ENCODE measurements at places on chromosomes 12 and 14.

- no peak for DNase-seq
Measured at GRCh38 chr12:22803725-22804124, 178.8 kb downstream of the ETNK1 start.

DNA sequence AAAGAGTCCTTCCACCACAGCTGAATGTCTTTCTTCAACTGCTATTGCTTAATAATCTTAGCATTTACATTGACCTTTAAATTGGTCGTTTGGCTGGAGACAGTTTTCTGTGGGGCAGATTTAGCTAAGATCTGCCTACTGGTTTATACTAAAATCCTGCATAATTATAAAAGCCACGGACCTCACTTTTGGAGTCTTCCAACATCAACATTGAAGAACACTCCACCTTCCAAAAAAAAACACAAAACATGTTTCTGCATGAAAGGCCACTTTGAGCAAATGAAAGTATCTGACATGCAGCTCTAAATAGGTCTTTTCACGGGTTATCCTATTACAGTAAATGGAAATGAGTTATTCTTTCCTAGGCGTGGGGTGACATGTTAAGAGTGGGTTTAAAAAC is 57.0 kb upstream of the KRR1 start:
- DNase-seq: no peak

GRCh38 chr12:39441189-39441962 is 1.5 kb downstream of the KIF21A start:
- DNase-seq: no peak

DNA sequence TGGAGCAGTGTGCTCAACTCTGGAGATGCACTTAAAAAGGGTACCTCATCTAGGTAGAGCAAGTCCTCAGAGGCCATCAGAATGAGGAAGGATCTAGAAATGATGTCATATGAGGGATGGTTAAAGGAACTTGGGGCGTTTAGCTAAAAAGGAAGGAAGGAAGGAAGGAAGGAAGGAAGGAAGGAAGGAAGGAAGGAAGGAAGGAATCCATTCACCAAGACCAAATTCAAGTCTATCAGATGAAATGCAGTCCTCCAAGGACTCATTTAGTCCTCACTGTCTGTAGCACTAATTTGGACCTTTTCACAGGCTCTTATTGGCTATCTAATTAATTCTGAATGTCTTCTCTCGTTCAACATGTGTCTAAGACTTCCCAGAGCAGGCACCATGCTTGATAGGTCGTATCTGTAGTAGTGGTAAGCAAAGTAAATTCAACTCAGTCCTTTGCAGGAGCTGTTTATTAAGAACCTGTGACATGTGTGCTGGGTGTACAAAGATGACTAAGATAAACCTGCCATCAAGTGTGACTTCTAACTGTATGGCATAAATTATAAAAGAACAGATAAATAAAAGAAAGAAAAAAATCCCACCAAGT is 63.5 kb downstream of the LLPH start:
- DNase-seq: no peak

DNA sequence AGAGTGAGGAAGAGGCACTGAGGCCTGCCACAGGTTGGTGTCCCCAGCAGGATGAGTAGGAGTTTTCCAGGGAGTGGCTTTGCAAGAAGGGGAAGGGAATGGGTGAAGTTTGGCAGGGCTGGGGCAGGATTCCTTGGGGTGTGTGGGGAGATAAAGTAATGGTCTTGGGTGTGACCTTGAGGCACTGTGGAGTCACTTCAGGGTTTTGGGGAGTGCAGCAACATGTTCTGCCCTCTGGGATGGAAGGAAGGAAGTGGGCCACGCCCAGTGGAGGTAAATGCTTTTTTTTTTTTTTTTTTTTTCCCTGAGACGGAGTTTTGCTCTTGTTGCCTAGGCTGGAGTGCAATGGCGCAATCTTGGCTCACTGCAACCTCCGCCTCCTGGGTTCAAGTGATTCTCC is 108.9 kb downstream of the ADCK1 start:
- DNase-seq: no peak

DNA sequence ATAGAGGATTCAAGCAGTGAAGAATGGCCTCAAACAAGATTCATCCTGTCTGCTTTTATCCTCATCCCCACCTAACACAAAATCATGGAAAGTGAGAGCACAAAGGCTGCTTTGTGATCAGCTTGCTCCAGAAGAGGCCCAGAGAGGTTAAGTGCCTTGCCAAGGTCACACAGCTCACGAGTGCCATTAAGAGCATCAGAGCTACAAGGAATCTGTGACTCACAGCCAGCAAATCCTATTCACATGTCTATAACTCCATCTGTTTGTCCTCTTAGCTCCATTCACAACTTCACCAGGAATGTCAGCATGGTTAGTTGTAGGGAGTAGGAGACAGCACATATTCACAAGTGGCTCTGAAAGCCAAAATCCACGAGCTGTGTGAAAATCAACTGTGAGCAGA is 79.8 kb downstream of the TTC9 start:
- DNase-seq: no peak

GRCh38 chr12:26937443-26937862 is 328 bp downstream of the INTS13 start:
- no peak for DNase-seq

GRCh38 chr14:70755655-70756054 is 53.7 kb downstream of the MAP3K9 start:
- DNase-seq: no peak

GRCh38 chr12:47385653-47386052 is 305.9 kb upstream of the AMIGO2 start:
- DNase-seq: no peak

- DNase-seq: no peak
Measured at GRCh38 chr14:23512156-23512555, 39.4 kb downstream of the ZFHX2 start.

- no peak for DNase-seq
Measured at GRCh38 chr14:33350366-33350990, 411.8 kb downstream of the NPAS3 start.

DNA sequence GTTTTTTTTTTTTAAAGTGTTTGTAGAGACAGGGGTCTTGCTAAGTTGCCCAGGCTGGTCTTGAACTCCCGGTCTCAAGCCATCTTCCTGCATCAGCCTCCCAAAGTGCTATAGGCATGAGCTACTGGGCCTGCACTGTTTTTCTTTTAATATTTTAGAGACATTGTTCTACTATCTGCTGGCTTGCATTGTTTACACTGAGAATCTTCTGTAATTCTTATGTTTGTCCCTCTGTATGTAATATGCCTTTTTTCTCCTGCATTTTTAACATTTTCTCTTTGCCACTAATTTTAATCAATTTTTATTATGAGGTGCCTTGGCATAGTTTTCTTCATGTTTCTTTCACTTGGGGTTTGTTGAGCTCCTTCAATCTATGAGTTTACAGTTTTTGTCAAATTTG is 15.4 kb upstream of the BCAT1 start:
- DNase-seq: no peak

DNA sequence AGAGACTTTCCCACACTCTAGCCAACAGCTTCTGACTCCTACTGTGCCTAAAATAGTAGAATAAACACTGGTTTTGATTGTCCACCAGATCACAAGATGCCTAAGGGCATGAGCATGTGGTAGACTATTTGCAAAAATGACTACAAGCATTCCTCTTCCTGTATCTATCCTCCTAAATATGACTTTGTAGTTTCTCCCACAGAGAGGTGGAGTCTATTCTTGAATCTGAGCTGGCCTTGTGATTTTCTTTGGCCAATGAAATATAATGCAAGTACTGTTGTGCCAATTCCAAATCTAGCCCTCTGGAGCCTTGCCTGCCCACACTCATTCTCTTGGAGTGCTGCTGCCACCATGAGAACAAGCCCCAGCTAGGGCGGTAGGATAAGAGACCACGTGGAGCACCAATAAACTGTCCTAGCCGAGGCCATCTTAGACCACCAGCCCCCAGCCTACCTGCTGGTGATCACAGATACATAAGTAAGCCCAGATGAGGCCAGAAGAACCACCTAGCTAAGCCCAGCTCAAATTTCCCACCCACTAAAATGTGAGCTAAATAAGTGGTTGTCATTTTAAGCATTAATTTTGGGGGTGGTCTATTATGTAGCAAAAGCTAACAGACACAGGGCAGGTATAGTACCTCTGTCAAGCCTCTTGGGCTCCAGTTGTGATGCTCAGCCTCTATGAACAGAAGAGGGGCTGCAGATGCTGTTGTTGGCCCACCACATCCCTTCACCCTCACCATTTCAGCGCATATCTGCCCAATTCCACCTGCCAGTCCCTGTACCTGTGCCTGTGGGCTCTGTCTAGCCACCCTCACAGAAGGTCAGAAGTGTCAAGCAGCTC is 17.9 kb downstream of the ZFP36L1 start:
- DNase-seq: no peak

- DNase-seq: no peak
Measured at GRCh38 chr12:83320350-83320749, 633.6 kb downstream of the TMTC2 start.

- DNase-seq: no peak
Measured at GRCh38 chr14:41606532-41607303, at the start of gene LRFN5. TSS of gene LRFN5 (plus strand) at chr14:41606876.

DNA sequence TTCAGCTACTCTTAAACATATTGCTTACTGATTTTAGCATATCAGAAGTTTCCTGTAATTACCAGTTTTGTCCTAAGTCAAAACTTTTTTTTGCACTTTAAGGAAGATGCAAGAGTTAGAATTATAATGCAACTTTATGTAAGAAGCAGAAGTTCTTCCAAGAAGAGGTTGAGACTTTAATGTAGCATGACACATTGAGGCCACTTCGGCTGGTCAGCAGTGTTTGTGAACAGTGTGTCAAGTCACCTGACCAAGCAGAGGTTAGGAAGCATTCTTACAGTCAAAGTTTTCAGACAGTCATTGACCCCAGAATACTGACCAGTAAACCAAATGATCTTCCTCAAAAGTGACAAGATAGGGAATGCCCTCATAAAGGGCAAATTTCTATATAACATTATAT is 15.2 kb downstream of the FGFR1OP2 start:
- no peak for DNase-seq

DNA sequence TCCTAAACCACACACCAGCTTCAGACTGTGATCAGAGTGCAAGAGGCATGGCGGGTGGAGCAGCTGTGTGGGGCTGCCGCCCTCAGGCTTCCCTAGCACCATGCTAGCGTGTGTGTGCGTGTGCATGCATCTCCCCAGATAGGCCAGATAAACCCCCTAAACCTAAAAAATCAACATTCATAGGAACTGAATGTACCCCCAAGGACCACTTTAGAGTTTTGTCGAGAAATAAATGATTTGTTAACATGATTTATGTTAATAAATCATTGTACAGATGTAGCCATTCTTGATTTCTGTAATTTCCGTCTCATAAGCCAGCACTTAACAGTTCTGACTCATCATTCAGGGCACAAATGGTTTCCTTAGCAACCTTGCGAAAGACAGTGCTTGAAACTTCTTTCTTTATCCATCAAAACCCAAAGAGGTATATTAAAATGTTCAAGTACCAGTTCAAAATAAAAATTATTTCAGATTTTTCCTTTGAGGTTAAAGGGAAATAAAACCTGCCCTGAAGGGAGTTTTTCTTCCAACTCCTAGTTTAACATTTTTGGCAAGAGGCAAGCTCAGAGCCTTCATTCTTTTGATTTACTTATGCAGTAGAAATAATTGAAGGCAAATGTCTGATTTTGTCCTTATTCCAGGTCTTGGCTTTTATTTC is 206.2 kb upstream of the RGS6 start:
- DNase-seq: no peak

GRCh38 chr14:99245564-99246511 is 26.2 kb downstream of the BCL11B start:
- DNase-seq: no peak

- DNase-seq: no peak
Measured at GRCh38 chr12:98222135-98222534, 293.3 kb upstream of the TMPO start.

DNA sequence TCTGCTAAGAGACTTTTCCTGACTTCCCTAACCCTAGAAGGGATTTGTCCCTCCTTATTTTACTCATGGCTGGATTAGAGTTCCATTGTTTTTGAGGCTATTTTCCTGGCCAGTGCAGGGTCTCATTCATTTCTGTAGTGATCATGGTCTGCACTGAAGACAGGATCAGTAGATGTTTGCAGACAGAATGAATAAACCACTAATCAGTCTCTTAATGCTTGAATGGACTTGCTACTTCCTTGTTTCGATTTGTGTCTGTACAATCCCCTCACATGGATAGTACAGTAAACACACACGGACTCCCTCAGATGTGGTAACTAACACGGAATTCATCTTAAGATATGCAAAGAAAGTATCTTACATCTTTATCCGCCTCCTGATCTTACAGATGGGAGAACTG is 102.6 kb upstream of the PRB2 start:
- no peak for DNase-seq

GRCh38 chr12:104734541-104735095 is 223.5 kb downstream of the SLC41A2 start:
- DNase-seq: no peak

DNA sequence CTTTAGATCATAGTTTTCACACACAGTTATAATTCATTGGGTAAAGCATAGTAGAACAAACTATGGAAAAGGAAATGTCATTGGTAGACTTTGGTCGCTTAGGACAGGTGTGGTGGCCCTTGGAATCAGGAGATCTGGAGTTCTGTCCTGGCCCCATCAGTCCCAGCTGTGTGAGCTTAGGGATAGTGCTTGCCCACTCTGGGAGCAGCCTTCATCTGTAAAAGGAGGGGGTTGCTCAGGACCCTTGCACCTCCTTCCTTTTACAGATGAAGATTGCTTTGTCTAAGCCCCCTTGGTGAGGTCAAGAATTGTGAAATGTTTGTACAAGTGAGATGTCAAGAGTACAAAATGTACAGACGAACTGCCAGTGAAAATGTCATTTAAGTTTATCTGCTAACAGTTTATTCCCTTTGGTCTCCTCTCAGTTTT is 93.2 kb downstream of the BORCS5 start:
- DNase-seq: no peak

- DNase-seq: no peak
Measured at GRCh38 chr14:74551431-74552371, 58.1 kb downstream of the ISCA2 start.

- no peak for DNase-seq
Measured at GRCh38 chr14:78164226-78164853, 5.8 kb upstream of the NRXN3 start.

DNA sequence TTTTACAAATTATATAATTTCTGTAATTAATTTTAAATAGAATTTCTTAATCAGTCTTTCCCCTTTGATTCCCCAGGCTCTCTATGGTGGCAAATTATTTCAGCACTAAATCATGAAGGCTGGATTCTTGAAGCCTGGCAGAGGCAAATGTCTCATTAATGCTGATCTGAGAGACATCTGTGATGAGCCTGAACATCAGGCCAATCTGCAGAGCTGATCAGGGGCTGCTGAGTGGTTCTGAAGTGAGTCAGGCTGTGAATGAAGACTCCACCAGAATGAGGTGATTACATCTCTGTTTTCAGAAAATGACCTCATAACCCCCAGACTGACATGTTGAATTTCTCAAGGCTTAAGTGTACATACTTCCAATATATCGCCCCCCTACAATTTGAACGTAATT is 124.2 kb upstream of the MIS18BP1 start:
- no peak for DNase-seq

- no peak for DNase-seq
Measured at GRCh38 chr12:12676605-12677004, 19.4 kb downstream of the GPR19 start.

GRCh38 chr12:34298176-34298970 is 276.1 kb downstream of the ALG10 start:
- DNase-seq: no peak

Data from stimulated activated CD4-positive, alpha-beta T cell treated with anti-CD3 and anti-CD28 coated beads, Interleukin-4, amount 100 ng/mL, for 4 hours (primary cell).